Fibroblast of lung (primary cell): ENCODE measurements at places on chromosomes 7 and 10. TPM values are rescaled to one million over a fixed set of nuclear protein-coding genes. Genes with fewer than 3 reads are reported as not detected.

DNA sequence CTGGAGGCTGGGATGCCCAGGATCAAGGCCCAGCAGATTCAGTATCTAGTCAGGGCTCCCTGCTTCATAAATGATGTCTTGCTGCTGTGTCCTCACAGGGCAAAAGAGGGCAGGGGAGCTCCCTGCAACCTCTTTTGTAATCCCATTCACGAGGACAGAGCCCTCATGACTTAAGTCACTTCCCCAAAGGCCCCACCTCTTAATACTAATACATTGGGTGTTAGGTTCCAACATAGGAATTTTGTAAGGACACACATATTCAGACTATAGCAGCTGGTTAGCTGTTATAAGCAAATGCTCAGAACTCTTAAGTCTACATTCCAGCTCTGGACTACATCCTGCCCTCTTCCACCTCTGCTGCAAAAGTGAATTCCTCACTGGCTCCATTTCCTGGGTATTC, 63.0 kb downstream of the VOPP1 start:
- H3K36me3 ChIP-seq, result no peaks in the 10 kb centered on the region
- no peaks in the 10 kb centered on the region for H3K27me3 ChIP-seq
- H3K27ac ChIP-seq, result no peak overlapping the region
- H3K4me1 ChIP-seq, result peaks cover 8% of the 10 kb centered on the region
- DNase-seq, result peak; percentile 67

DNA sequence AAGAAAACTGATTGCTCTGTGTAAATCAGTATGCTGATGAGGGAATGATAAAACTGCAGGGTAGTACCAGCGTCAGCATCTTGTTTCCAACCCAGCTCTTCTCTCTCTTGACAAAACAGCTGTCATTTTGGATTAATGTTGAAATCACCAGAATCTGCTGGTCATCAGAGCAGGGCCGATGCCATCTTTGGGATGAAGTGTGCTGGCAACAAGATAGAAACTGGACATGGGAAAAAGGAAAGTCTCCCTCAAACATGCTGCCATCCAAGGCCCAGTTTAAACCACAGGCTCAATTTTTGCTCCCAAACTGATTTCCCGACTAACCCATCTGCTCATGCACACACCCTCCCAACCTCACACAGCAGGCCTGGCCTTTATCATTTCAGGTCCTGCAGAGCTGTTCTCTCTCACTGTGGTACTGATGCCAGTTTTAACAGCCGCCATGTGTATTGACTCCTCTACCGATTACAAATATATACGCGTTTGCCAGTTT, 285.2 kb downstream of the AUTS2 start:
- H3K36me3 ChIP-seq, result no peaks in the 10 kb centered on the region
- no peak overlapping the region for H3K27ac ChIP-seq
- no peak for DNase-seq
- H3K27me3 ChIP-seq, result no peaks in the 10 kb centered on the region
- H3K4me1 ChIP-seq, result no peaks in the 10 kb centered on the region
- H3K4me3 ChIP-seq, result no peak overlapping the region

GRCh38 chr10:47175181-47176123, 124.5 kb upstream of the GDF10 start:
- H3K36me3 ChIP-seq, result no peaks in the 10 kb centered on the region
- H3K4me3 ChIP-seq, result no peak overlapping the region
- DNase-seq, result no peak
- H3K27ac ChIP-seq, result no peak overlapping the region
- H3K4me1 ChIP-seq, result peaks cover 4% of the 10 kb centered on the region

GRCh38 chr7:42734568-42734967, 177.3 kb downstream of the C7orf25 start:
- H3K27me3 ChIP-seq, result no peaks in the 10 kb centered on the region
- no peak overlapping the region for H3K27ac ChIP-seq
- peak; percentile 61 for DNase-seq

The ANKRD7 gene
- 2.3 and 2.8 TPM in 2 replicates for total RNA-seq

DNA sequence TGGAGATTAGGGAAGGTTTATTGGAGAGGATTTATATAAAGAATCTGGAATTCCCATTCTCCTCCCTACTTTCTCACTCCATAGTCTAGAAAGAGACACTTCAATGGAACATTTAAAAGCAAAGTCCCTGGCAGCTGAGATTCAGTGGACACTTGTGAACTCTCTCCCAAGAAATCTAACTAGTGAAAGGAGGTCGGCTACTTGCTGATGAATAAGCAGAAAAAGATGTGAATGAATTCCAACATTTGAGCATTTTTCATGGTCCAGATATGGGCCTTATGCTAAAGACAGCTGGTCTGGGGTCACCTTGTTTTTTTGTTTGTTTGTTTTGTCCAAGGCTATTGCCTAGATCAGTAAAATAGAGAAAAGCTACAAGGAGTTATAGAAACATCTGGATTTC, 141.1 kb upstream of the LRRTM3 start:
- no peaks in the 10 kb centered on the region for H3K27me3 ChIP-seq
- no peak overlapping the region for H3K27ac ChIP-seq
- no peaks in the 10 kb centered on the region for H3K4me1 ChIP-seq
- no peaks in the 10 kb centered on the region for H3K36me3 ChIP-seq

DNA sequence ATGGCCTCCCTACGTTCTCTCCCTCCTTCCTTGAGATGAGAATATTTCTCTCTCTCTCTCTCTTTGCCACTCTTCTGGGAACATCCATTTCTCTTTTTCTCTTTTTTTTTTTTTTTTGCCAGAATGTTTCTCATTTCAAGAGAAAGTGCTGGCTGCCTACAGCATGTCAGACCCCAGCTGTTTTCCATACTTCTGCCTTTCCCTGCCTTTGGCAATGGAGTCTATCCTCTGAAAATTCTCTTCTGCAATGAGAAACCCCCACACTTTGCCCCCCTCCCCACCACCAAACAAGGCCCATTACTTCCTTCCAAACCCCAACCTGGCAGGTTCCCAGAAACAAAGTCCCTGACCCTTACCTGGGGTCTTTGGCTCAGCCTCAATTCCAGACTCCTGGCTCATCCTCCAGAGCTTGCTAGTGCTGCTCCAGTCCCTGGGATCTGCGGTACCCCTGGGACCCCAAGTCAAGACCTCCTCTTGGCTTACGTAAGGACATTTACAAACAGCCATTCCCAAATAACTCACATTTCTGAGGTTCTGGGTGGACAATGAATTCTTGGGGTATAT, 17.4 kb upstream of the CCL26 start:
- DNase-seq, result no peak
- no peaks in the 10 kb centered on the region for H3K36me3 ChIP-seq
- no peak overlapping the region for H3K4me3 ChIP-seq
- H3K27me3 ChIP-seq, result no peaks in the 10 kb centered on the region

DNA sequence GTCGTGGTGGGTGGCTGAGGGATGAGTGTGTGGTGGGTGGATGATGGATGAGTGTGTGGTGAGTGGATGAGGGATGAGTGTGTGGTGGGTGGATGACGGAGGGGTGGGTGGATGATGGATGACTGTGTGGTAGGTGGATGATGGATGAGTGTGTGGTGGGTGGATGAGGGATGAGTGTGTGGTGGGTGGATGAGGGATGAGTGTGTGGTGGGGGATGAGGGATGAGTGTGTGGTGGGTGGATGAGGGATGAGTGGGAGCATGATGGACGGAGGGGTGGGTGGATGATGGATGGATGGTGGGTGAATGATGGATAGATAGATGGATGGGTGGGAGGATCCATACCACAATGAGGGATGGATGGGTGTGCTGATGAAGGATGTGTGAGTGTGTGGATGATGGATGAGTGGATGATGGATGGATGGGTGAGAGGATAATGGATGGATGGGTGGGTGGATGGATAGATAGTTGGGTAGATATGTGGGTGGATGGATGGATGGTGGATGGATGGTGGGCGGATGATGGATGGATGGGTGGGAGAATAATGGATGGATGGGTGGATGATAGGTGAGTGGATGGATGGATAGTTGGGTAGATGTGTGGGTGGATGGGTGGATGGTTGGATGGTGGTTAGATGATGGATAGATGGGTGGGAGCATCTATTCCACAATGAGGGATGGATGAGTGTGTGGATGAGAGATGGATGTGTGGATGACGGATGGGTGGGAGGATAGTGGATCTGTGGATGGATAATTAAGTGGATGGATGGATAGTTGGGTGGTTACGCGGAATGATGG, 266.8 kb downstream of the CELF2 start:
- no peak overlapping the region for H3K4me3 ChIP-seq
- H3K36me3 ChIP-seq, result no peaks in the 10 kb centered on the region
- no peaks in the 10 kb centered on the region for H3K4me1 ChIP-seq
- no peak overlapping the region for H3K27ac ChIP-seq

DNA sequence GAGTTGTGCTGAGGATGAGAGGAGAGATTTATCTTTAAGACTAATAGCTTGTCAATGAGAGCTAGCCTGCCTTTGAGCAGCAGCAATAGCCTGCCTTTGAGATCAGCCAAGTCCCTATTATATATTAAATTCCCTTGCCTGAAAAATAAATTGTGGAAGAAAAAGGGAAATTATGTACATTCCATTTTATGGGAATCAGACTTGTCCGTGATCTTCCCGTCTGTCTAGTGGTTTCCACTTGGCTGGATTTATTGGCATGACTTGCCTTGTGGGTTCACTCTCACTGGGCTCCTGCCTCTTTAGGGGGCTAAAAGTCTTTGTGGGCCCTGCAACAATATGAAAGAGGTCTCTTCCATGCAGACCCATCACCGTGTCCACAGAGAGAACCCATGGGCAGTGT, 171.7 kb upstream of the FRMD4A start:
- H3K36me3 ChIP-seq, result no peaks in the 10 kb centered on the region
- H3K27me3 ChIP-seq, result no peaks in the 10 kb centered on the region
- peak; percentile 59 for DNase-seq
- no peak overlapping the region for H3K4me3 ChIP-seq
- no peak overlapping the region for H3K27ac ChIP-seq
- no peaks in the 10 kb centered on the region for H3K4me1 ChIP-seq

- no peaks in the 10 kb centered on the region for H3K36me3 ChIP-seq
- DNase-seq, result no peak
- no peaks in the 10 kb centered on the region for H3K27me3 ChIP-seq
- H3K4me1 ChIP-seq, result no peaks in the 10 kb centered on the region
- H3K27ac ChIP-seq, result no peak overlapping the region
- H3K4me3 ChIP-seq, result no peak overlapping the region
Observed at GRCh38 chr10:32731527-32731926, 226.5 kb downstream of the ITGB1 start.

The INA gene
- total RNA-seq, result under 0.01 and 0.50 TPM in 2 replicates

DNA sequence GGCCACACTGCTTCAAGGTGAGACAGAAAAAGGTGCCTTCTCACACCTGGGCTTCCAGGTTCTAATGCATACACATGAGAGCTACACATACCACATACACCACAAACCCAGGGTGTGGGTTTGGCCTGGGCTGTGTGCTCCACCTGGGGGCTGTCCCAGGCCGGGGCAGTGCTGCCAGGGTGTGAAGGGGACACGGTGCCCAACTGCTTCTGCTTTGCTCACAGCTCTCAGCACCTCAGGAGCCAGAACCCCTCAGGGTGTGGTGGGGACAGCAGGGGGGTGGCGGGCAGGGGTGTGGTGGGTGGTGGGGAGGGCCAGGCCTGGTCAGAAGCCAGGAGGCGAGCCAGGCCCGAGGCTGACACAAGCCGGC, 51.1 kb downstream of the TMEM209 start:
- no peak for DNase-seq
- H3K27ac ChIP-seq, result no peak overlapping the region
- no peaks in the 10 kb centered on the region for H3K27me3 ChIP-seq

GRCh38 chr10:67933199-67933598, 48.7 kb downstream of the SIRT1 start:
- peaks cover 10% of the 10 kb centered on the region for H3K36me3 ChIP-seq
- no peaks in the 10 kb centered on the region for H3K4me1 ChIP-seq
- no peak overlapping the region for H3K4me3 ChIP-seq
- H3K27ac ChIP-seq, result no peak overlapping the region
- DNase-seq, result no peak

The NEBL gene
- 0.33 and 1.3 TPM in 2 replicates for total RNA-seq

GRCh38 chr10:5800782-5801181, 12.5 kb downstream of the GDI2 start:
- H3K27me3 ChIP-seq, result no peaks in the 10 kb centered on the region
- H3K36me3 ChIP-seq, result peaks cover 3% of the 10 kb centered on the region
- H3K4me1 ChIP-seq, result no peaks in the 10 kb centered on the region
- no peak overlapping the region for H3K4me3 ChIP-seq

The C10orf67 gene
- under 0.01 TPM in 2 replicates for total RNA-seq

The SFMBT2 gene
- 2.5 and 2.8 TPM in 2 replicates for total RNA-seq

The FAS gene
- total RNA-seq, result 95.8 and 124 TPM in 2 replicates
